ENCODE measurements at places on chromosomes 5 and 9.

DNA sequence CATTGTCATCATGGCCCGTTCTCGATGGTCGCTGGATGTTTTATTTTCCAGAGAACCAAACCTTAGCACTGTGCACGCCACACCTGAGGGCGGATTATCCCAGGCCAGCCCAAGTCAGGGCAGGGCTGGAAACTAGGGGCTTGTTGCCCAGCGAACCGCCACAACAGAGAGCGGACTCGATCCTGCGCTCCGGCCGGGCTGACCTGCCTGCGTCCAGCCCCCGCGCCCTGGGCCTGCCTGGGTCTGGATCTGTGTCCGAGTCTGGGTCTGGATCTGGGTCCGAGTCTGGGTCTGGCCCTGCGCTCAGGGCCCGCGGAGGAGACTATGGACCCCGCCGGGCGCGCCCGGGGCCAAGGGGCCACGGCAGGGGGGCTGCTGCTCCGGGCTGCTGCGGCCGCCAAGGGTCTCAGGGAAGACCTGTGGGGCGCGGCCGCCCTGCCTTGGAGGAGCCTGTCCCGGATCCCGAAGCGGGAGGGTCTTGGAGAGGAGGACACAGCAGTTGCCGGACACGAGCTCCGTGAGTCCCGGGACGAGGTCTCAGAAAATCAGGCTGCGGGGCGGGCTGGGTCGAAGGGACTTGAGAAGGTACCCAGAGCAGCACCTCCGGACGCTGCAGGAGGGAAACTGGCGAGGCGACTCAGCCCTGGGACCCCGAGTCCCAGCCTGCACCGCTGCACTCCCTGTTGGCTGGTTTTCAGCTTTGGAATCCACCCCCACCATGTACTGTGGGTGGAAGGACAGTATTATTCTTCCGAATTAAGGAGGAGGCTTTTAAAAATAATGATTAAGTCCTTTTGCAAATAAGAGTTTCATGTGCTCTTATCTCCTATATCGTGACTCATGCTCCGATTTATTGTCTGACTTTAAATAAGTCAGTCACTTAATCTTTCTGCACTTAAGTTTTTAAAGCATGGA lies at the start of gene ANKDD1B:
TSS of gene ANKDD1B (plus strand) at position 143 of the 915 bp plus-strand sequence. CDS start at position 325, 182 bp downstream.
- H3K4me1 ChIP-seq: no peaks in the 10 kb centered on the region
- peak; percentile 31 for DNase-seq
- H3K36me3 ChIP-seq: no peaks in the 10 kb centered on the region

DNA sequence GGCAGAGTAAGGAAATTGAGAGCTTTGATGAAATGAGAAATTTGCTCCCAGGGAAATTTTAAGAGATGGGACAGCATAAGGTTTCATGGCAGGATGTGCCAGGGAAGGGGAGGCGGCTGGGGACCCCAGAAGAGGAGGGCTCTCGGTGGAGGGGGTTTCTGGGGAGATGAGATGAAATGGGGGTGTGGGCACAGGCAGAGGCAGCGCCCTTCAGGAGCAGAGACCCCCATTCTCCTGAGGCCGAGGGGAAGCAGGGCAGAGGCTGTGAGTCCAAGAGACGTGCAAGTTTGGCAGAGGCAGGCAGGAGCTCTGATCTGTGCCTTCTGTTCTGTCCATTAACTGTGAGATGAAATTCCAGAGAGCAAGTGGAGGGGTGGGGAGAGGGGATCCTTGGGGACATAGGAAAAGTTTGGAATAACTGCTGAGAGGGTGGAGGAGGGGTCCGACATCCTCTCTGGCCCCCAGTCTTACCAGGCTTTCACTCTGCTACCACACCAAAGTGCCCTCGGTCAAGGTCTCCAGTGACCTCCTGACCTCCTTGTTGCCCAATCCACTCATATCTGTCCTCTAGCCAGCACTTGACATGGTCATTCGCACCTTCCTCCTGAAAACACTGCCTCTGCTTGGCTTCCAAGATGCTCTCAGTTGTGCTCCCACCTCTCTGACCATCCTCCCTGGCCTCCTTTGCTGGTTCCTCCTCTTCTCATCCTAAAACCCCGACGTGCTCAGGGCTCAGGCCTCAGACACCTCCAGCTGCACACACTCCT lies 108.1 kb upstream of the MVB12B start:
- no peak overlapping the region for H3K27ac ChIP-seq
- peaks cover 65% of the 10 kb centered on the region for H3K27me3 ChIP-seq
- no peaks in the 10 kb centered on the region for H3K4me1 ChIP-seq
- DNase-seq: no peak
- no peak overlapping the region for H3K4me3 ChIP-seq
- no peaks in the 10 kb centered on the region for H3K36me3 ChIP-seq

- no peak overlapping the region for H3K4me3 ChIP-seq
- H3K27ac ChIP-seq: peak overlapping the region; percentile 45
- H3K4me1 ChIP-seq: peaks cover 13% of the 10 kb centered on the region
- DNase-seq: peak; percentile 62
Measured at GRCh38 chr9:137453643-137454081, 5.5 kb downstream of the NSMF start.

GRCh38 chr5:97063251-97063650 lies 79.2 kb downstream of the LIX1 start:
- H3K27ac ChIP-seq: no peak overlapping the region
- no peak overlapping the region for H3K4me3 ChIP-seq
- DNase-seq: no peak

Data from A673 (cell line).